ENCODE measurements at places on chromosomes 7 and 10.

DNA sequence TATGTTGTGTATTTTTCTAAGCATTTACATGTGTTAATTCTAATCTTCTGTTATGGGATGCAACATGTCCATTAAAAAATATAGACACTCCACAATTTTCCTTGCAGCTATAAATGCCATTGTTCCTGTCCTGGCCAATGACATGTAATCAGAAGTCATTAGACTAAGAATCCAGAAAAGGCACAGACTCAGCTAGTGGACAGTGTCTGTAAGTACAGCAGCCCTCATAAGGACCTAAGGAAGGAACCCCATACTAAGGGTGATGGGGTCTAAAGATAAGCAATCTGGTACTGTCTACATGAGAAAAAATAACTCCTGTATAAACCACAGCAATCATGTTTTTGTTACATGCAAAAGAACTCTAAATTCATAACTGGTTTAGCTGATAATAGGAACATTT is 115.9 kb downstream of the GPR85 start:
- no peak for DNase-seq

DNA sequence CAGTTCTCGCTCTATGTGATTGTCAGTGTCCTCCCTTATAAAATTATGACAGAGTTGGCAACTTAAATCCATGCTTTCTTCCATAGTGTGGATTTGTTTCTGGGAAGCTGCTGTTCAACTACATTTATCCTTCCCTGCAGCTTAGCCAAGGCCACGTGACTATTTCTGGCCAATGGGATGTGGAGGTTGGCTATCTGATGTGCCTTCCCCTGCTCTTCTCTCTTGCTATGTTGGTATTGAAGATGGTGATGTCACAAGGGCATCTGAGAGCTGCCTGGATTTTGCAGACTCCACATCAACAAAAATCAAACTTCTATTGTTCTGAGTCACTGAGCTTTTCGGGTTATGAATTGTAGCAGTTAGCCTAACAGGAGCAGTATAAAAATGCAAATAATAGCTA is 164.9 kb upstream of the RHOBTB1 start:
- no peak for DNase-seq

DNA sequence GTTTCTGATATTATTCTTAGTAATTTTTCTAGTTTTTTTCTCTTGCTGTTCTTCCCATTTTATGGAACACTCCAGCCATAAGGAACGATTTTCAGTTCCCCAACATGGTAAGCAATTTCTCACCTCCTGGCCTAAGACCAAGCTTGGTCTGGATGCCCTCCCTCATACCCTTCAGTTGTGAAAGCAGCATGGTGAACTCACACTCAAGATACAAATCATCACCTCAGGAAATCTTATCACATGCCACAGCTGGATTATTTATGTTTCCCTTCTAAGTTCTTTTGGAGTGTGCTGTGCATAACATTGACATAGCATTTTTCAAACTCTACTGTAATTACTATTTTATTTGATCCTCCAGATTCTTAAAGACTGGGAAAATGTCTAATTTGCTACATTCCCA is 216.6 kb downstream of the AGMO start:
- no peak for DNase-seq

DNA sequence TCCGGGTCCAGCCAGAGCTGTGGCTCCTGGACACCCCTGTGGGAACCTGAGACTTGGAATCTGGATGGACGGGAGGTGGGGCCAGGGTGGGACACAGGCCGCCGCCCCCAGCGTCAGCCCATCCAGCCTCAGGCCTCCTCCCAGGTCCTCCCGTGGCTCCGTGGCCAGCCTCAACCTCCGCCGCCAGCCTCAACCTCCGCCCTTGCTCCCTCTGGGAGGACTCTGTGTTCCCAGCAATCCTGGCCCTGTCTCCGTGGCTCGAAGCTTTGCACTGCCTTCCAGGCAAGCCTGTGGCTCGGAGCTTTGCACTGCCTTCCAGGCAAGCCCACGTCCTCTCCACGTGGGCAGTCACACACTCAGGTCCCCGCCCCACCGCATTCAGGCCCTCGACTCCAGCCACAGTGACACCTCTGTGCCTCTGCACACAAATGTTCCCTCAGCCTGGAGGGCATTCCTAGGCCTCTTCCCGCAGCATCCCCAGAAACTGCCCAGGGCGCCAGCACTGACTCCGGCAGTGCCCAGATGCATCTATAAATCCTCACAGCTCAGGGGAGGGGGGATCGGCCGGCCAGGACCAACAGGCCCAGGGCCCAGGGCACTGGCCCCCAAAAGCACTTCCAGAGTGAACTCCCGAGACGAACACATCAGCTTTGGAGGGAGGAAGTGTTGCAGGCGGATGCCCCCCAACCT is 44.7 kb upstream of the PDGFA start:
- no peak for DNase-seq

- no peak for DNase-seq
These were observed 109.3 kb upstream of the NANOS1 start for GRCh38 chr10:118920206-118920605.

- no peak for DNase-seq
These were observed 35.9 kb downstream of the DENND2A start for GRCh38 chr7:140604760-140605159.

- DNase-seq, result no peak
These were observed 402.0 kb upstream of the NRG3 start for GRCh38 chr10:81472927-81473470.

DNA sequence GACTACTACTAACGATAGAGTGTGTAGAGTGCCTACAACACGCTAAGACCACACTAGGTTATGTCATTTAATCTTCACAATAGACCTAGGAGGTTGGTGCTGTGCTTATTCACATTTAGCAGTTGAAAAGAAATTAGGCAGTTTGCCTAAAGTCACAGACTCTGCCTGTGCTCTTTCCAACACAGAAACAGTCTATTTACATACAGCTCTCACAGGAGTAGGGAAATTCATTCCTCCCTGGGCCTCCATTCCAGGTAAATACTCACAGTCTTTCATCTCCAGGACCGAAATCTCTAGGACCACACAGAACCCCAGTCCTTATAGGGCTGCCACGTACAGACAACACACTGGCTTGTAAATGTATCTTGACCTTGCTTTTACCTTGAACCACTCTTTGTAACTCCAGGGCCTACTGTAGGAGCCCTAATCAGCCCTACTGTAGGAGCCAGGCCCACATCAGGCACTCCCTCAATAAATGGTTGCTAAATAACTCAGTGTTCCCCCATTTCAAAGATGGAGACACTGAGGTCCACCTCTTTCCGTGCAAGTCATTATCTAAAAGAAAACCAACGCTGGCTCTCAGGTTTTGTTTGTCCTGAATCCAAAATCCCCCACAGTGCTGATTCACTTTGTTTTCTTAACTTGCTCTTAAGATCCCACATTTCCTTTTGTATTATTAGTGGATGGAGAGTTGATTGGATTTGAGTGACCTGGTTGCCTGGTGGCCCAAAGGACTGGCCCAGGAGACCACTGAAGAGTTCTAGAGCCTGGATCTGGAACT is 146.9 kb downstream of the KCNMA1 start:
- no peak for DNase-seq

- no peak for DNase-seq
These were observed 871 bp upstream of the GTF2IRD1 start for GRCh38 chr7:74452748-74453321.

- no peak for DNase-seq
These were observed 427.4 kb downstream of the SH2D4B start for GRCh38 chr10:80964955-80965614.

DNA sequence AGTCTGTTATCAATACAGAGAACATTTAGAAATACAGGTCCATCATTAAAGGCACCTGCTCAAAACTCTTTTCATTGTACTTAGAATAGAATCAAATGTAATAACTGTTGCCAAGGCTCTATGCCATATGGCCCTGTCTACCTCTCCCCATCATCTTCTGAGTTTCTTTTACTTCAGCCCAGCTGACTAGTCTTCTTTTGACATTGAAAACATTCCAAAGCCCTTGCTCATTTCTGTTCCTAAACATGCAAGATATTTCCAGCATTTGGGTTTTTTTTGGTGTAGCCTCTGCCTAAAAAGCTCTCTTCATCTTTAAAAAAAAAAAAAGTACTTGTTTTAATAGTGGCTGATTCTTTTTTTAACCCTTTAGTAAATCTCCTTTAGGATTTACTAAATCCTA is 165.5 kb upstream of the SMIM30 start:
- no peak for DNase-seq

DNA sequence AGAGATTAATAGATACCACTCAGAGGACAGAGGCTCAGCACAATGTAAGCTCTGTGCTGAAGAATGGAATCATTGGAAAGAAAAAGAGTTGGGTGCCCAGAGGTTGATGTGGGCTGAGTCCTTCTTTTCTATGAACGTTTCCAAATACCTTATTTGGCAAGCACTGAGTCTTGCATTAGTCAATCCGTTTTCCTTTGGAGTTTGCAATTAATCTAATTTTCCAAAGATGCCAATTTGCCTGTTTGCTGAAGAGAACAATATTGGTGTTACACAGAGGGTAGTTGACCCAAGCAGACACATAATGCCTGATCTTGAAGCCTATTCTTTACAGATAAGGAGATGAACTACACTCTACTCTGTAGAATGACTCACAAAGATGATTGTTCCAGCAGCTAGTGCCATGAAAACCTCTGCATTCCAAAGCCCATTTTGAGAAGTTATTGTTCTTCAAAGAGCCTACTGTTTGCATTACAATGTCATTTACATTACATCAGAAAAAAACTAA is 55.4 kb upstream of the MET start:
- DNase-seq, result no peak

DNA sequence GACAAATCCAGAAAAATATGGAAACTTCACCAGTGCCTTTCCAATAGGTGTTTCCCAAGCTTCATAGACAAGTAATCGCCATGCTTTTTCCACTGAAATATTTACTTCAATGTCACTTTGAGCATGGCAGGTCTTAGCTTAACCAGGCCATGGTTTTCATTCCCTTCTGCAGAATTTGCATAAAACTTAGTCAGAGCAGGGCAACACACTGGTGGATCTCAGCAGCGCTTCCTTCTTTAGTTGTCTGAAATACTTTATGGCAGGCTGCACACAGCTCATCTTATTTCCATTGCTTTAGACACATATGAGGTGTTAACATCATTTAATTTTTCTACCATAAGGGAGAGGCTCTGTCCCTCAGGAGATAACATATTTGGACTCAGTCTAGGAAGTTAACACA is 102.9 kb upstream of the AHR start:
- no peak for DNase-seq

DNA sequence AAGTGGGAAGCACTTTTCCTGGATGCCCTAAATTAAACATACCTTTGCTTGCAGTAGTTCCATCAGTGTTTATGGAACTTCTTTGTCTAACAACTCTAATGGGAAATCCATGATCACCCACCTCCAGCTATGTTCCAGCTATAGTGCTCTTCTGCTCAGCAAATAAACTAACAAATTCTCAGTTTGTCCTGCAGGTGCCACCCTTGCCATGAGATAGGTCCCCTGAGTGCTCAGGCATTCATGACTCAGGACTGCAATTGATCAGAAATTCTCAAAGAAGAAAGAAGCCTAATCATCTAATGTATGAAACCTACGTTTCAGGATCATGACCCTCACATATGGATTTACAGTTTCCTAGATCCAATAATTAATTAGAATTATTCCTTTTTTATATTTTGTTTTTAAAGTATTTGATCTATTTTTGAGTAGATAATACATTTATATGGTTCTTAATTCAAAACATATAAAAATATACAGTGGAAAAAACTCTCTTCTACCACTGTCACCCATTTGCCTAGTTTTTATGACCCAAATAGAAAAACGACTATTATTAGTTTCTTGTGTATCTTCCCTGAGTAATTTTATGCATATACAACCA is 48.7 kb upstream of the DYNC1I1 start:
- DNase-seq, result peak; percentile 79

GRCh38 chr10:101840102-101840684 is 3.4 kb downstream of the KCNIP2 start:
- DNase-seq, result no peak

DNA sequence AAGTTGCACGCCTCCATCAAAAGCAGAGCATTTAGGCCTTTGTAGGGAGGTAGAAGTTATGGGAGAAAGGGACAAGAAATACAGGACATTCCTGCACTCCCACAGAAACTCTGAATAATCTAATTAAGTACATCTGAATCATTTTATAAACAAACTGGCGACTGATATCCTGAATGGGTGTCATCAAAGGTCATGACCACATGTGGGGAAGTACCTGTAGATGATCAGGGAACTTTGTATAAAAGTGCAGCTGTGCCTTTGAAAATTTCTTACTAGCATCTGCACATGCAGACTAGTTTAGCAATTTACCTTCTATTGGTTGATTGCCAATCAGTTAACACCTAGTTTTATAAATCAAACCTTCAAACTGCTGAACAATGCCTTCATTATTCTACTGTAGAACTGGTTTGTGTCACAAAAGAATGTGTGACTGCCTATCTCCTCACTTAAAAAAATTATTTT is 17.1 kb downstream of the STEAP4 start:
- DNase-seq, result no peak

DNA sequence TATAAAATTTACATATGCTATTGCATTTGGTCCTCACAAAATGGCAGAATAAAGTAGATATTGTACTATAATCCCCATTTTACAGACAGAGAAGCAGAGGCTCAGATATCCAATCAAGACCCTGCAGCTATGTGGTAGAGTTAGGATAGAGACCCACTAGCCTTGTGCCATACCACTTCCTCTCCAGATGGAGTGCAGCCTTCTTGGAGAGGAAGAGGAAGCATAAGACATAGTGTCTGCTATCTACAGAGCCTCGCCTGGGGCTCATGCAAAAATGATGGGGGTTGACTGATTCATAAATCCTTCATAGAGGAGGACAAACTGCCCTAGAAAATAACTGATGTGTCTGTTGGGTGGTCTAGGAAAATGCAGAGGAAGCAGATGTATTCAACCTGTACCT is 447.3 kb downstream of the KCNMA1 start:
- no peak for DNase-seq

DNA sequence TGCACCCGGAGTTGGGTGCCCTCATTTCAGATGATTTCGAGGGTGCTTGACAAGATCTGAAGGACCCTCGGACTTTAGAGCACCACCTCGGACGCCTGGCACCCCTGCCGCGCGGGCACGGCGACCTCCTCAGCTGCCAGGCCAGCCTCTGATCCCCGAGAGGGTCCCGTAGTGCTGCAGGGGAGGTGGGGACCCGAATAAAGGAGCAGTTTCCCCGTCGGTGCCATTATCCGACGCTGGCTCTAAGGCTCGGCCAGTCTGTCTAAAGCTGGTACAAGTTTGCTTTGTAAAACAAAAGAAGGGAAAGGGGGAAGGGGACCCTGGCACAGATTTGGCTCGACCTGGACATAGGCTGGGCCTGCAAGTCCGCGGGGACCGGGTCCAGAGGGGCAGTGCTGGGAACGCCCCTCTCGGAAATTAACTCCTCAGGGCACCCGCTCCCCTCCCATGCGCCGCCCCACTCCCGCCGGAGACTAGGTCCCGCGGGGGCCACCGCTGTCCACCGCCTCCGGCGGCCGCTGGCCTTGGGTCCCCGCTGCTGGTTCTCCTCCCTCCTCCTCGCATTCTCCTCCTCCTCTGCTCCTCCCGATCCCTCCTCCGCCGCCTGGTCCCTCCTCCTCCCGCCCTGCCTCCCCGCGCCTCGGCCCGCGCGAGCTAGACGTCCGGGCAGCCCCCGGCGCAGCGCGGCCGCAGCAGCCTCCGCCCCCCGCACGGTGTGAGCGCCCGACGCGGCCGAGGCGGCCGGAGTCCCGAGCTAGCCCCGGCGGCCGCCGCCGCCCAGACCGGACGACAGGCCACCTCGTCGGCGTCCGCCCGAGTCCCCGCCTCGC is at the start of gene EGFR:
Gene EGFR (plus strand): TSS at position 657 of the 830 bp plus-strand sequence. CDS start 261 bp downstream, outside the sequence.
- no peak for DNase-seq

- DNase-seq, result no peak
These were observed 121.3 kb upstream of the ODAD2 start for GRCh38 chr10:28120043-28120749.
